ENCODE measurements at places on chromosomes 2 and 18. TPM values are rescaled to one million over a fixed set of nuclear protein-coding genes. Genes with fewer than 3 reads are reported as not detected.

DNA sequence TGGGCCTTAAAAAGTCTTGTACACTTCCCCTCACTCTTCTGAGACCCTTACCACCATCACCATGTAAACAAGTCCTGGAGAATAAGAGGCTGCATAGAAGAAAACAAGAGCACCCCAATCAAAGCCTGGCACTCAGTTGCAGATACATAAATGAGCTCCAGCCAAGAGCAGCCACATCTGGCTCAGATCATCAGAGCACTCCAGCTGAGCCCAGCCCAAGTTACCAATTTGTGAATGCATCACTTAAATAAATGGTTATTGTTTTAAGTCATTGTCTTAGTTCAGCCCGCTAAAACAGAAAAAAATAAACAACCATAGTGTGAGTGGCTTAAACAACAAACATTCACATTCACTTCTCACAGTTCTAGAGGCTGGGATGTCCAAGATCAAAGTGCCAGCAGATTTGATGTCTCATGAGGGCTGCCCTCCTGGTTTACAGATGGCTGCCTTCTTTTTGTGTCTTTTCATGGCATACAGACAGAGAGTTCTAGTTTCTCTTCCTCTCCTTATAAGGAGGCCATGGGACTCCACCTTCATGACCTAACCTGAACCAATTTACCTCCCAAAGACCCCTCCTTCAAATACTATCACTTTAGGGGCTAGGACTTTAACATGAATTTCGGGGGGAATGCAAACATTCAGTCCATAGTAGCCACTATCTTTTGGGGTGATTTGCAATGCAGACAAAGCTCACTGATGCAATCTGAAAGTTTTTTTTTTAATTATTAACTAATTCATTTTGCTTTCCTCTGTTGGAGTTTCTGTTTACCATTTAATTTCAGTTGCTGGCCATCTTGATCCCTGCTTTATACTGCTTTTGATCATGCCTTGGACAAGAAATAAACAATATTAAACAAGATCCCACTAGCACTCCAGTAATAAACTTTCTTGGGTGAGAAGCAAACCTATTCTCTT lies 187.5 kb upstream of the ACVR2A start:
- no peak for DNase-seq

GRCh38 chr2:71503837-71504236 lies 50.5 kb downstream of the DYSF start:
- no peak for DNase-seq

DNA sequence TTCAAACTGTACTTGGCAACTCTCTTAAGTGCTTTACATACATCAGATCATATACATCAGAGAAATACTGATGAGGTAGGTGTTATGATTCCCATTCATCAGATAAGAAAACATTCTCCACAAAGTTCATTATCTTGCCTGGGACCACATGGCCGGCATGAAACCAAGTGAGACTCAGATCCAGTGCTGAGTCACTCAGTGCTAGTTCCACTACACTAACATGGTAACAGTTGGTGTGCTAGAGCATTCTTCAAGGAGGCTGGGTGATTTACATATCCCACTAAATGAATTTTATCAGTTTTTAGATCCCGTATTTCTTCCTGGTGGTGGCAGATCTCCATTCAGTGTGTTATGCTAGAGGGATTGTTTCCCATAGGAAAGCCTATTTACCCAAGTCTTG lies 772.0 kb downstream of the CNTNAP5 start:
- DNase-seq: no peak

DNA sequence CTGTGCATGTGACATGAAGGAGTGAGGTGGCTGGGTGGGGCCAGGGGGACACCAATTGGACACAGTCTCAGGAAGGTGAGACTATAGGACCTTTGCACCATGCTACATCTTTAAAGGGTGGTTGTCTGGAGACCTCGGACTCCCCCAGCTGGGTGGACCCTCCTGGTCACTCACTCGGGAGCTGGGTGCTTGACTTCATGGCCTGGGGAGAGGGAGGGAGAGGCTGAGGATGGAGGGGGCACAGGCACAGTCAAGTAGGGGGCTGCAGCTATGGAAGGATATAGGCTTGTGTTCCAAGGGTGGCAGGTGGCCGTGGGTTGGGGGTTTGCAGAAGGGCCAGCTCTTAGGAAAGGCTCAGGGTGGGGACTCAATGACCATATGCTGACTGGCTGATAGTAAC lies 7.1 kb upstream of the CELF4 start:
- no peak for DNase-seq

- no peak for DNase-seq
Measured at GRCh38 chr18:24266131-24266530, 127.3 kb downstream of the CABYR start.

The DYTN gene
- total RNA-seq: not detected

- DNase-seq: no peak
Measured at GRCh38 chr2:109256111-109256510, 127.1 kb downstream of the SH3RF3 start.

GRCh38 chr2:109690822-109691541 lies 76.8 kb downstream of the SOWAHC start:
- DNase-seq: no peak

The MTIF2 gene
- total RNA-seq: 37.0 TPM

The PKDCC gene
- total RNA-seq: 8.2 TPM

- no peak for DNase-seq
Measured at GRCh38 chr2:27638037-27638637, 9.3 kb downstream of the GPN1 start.

DNA sequence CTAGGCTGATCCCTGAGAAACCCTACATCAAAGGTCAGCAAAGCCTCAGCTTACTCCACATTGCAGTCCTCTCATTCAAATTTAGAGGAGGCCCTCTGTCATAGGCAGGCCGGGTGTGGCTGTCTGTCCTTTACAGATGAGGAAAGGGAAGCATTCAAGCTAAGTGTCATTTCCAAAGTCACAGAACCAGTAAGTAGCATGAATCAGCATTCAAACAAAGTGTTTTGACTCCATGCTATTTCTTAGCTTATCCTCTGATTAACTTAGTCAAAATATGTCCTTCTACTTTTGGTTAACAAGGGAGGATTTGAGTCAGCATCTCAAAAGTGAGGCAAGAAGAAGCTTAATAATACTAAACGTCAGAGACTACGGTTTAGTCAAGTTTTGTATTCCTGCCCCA lies 409.0 kb upstream of the POU3F3 start:
- DNase-seq: no peak

DNA sequence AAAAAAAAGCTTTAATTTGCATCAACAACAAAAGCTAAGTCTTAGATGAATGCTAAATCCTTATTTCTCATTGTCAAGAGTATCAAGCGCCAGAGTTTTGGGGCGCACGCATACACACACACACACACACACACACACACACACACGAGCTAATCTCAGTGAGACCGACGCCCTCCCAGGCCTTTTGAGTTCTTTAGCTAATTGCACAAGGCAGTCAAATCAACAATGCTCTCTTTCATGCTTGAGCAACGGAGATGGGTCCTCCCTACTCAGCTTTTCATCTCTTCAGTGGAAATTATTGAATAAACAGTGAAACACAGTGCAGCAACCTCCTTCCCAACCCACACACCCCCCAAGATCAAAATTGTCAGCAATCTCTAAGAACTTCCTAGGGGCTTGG lies 19.2 kb downstream of the GKN1 start:
- no peak for DNase-seq

- no peak for DNase-seq
Measured at GRCh38 chr18:35038881-35039491, 2.2 kb upstream of the MAPRE2 start.

GRCh38 chr2:97931858-97932225 lies 63.9 kb downstream of the TMEM131 start:
- no peak for DNase-seq

DNA sequence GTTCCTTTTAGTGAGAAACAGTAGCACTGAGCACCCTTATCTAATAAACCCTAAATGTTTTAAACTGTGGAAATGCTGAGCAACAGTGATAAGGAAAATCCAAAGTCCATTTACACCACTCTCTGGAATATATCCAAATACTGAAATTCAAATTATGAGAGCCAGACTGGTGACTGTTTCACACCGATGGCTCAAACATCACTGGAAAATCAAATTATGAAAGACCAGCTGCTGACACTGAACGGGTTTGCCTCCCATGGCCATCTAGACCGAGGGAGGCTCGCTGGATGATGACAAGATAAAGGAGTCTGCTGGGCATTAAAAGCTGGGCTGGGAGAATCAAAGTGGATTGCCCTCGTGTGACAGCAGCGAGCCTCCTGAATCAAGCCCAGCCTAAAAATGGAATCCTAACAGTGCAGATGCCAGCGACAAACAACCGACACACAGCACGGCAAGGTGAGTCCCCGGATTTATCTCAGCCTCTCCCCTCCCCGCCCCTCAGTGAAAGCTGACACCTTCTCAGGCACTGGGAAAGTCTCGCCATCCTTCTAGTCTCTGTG lies 30.3 kb downstream of the SERPINE2 start:
- peak; percentile 76 for DNase-seq

The MOCOS gene
- total RNA-seq: 7.1 TPM

GRCh38 chr2:74985978-74986609 lies 27.7 kb downstream of the POLE4 start:
- no peak for DNase-seq

The SP100 gene
- total RNA-seq: 92.1 TPM

The MC2R gene
- total RNA-seq: not detected
